ENCODE measurements at places on chromosomes 3 and 15. TPM values are rescaled to one million over a fixed set of nuclear protein-coding genes. Genes with fewer than 3 reads are reported as not detected.

GRCh38 chr15:74040109-74040850 lies 42.1 kb downstream of the GOLGA6A start:
- no peak for DNase-seq

DNA sequence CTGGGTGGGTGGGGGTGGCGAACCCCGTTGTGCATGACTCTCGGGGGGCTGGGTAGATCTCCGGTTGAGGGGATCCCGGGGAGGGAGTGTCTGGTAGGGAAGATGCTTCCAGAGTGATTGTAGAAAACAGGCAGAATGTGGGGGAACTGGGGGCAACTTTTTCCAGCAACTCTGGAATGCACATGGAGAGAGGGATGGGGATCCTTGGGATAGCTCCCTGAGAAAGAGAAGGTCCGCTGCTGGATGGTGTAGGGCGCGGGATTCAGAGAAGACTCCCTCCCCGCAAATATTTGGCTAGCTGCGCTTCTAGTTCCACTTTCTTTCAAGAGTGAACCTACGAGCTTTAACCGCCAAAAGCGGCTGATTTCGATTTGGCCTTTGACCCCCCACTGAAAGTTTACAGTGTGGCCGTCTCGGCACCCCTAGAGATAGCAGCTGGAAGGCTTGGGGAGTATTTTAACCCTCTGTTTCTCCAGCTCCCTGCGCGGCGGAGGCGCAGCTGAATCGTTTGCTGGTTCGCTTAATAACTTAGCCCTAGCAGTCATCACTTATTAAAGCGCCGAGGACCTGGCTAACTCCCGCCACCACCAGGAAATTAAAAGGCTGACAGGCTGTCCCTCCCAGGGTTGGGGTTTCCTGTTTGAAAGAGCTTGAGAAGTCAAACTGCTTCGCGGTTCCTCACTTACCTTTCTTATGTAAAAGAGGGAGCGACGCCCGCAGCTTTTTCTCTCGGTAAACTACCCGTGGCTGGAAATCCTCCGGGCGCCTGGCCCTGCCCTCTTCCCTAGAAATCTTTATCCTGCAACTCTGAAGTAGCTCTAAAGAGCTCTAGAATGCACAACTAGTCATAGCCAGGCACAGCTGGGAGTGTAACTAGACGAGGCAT lies 1.2 kb downstream of the PHLDB2 start:
- DNase-seq: peak; percentile 31

- no peak for DNase-seq
Measured at GRCh38 chr15:52350423-52350822, 54.8 kb upstream of the MYO5C start.

GRCh38 chr3:25365636-25366035 lies 62.4 kb upstream of the RARB start:
- no peak for DNase-seq

DNA sequence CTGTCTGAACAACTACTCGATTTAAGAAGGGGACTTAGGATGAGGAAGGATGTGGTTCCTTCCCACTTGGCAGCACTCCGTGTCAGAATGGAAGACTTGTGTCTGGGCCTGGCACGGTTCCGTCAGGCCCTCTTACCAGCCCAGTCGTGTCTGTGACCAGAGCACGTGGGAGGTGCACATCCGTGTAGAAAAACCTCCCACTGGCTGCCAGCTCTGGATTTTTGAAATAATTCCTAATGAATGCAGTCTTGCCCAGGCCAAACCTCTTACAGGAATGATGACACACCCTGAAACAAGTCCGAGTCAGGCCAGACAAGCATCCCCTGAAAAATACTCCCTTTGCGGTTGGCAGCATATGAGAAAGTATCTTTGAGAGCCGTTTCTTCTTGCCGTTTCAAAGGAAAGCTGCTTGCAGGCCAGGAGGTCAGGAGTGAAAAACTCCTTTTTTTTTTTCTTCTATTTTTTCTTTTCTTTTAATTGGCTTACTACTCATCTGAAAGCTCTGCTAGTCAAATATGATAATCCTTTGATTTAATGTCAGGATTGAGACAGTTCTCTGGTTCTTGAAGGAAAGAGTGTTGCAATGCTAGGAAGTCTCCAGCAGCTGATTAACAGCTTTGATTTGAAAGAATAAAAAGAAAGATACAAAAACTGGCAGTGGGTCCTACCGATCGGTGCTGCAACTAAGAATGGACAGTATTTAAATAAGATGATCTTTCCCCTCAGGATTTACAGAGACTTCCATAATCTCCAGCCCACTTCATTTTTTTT lies 19.8 kb downstream of the IL1RAP start:
- peak; percentile 44 for DNase-seq

- DNase-seq: no peak
Measured at GRCh38 chr3:190870127-190870526, 7.6 kb upstream of the GMNC start.

DNA sequence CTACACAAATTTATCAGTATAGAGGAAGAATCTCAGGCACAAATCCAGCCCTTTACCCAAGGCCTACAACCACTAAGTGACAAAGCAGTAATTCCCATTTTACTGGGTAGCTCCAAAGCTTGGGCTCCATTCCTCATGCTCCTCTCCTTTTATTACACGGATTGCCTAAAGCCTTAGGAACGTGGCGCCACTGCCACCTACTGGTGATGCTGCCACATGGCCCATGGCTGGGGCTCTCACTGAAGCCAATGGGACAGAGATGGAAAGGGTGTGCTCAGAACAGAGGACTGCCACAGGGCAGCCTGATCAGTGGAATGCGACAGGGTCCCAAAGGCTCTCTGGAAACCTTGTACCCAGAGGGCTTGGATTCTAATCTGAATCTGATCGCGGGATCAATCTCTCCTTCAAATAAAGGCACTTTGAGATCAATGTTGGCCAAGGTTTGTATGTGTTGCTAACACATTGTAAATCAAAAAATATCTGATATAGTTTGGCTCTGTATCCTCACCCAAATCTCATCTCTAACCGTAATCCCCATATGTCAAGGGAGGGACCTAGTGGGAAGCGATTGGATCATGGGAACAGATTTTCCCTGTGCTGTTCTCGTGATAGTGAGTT lies 33.5 kb upstream of the LYZL4 start:
- DNase-seq: peak; percentile 6

- no peak for DNase-seq
Measured at GRCh38 chr15:62491642-62492041, 326.6 kb upstream of the C2CD4B start.

- no peak for DNase-seq
Measured at GRCh38 chr3:150365132-150365604, 42.9 kb upstream of the TSC22D2 start.

DNA sequence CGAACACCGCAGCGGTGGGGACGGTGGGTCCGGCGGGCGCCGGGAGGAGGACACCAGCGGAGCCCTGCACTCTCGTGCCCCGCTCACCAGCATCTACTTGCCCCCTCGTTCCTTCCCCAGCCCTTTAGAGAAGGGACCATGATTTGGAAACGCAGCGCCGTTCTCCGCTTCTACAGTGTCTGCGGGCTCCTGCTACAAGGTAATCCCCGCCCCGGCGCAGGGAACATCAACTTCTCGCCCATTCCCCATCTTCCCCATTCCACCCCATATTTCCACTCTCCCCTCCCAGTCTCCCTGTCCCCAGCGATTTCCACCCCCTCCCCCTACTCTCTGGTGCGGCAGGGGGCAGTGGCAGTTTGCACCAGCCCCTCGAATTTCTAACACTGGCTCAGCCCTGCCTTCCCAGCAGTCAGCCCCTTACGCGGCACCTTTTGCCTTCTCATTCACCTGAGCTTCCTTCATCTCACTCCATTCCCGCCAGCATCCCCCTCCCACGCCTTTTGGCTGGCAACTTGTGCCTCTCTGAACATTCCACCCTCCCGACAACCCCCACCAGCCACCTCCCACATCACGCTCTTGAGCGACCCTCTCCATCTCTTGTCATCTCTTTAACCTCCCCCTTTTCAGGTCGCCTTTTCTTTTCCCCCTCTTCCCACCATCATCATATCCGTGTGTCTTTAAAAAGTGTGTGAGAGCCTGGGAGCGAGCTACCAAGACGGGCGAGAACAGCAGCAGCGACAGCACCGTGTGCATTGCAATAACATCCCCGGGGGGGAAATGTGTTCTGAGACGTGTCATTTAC lies 882 bp downstream of the CADM2 start:
- no peak for DNase-seq

DNA sequence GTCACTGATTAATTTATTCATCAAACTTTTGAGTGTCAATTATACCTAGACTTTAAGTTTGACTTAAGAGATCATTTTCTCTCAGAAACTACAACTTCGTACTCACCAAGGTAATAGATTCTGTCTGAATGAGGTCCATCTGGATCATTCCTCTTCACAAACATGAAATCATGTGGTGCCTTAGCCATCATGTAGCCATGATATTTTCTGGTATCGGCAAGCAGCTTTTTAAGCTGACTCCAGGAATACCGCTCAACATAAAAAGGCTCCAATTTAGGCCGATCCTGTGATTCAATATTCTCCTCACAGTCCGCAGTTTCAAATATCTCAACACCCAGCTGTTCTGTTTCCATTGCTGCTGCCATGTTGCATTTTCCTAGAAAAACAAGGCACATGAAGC lies 5.3 kb downstream of the DPP8 start:
- DNase-seq: no peak

DNA sequence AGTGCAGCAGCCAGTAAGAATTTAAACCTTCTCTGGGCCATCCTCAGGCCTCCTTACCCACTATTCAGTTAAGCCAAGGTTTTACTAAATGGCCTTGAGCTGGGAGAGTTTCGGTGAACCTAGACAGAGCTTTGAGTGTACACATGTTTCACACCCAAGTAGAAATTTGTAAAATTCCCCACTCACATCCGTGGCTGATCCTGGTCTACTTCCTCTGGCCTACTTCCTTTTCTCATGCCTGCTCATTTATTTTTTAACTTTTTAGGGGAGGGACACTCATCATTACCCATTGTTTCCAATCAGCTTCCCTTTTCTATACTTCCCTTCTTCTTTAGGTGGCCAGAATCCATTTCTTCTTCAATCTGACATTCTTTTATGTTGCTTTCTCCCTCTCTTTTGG lies 7.6 kb downstream of the CX3CR1 start:
- DNase-seq: no peak

DNA sequence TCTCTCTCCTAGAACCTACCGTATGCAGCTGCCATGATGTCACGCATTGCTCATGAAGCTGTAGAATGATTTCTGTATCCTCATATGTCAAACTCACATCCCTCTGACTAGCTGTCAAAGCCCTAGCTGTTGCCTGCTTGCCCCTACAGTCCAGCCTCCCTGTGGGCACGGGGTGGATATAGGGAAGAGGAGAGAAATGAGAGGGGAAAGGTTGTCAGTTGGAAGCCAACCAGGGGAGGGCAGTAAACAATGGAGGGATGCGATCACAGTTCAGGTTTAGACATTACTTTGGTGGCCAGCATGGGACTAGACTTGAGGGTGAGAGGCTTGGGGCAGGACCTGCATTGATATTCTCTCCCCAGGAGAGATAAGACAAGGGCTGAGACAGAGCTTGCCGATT lies 1.7 kb upstream of the HDGFL3 start:
- DNase-seq: no peak

DNA sequence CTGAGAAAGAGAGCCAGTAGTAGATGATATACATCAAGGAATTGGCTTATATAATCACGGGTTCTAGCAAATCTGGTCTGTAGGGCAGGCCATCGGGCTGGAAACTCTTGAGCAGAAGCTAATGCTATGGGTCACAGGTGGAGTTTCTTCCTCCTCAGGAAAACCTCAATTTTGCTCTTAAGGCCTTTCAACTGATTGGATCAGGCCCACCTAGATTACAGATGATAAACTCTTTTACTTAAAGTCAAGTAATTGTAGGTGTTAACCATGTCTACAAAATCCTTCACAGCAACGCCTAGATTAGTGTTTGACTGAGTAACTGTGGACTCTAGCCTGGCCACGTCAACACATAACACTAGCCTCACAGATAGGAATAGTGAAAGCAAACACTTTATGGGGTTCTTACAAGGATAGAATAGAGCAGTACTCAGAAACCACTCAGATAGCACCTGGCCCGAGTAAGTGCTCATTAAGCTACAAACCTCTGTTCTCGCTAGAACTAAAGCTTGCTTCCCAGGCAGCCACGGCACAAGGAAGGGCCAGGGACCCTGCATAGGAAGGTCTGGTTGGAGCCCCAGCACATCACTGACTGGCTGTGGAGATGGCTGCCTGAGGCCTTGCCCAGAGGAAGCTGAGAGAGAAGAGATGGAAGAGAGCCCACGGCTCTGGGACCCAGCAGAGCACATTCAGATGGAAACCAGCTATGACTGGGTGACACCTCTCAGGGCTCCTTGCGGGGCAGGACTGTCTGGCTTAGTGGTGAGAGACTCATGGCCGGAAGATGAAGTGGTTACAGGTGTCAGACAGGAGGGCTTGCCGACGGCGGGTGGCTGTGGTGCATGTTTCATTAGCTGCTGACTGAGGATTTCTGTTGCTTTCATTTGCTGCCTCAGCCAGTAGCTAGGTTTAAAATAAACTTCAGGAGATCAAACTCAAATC lies 202.5 kb upstream of the TLE3 start:
- DNase-seq: no peak

DNA sequence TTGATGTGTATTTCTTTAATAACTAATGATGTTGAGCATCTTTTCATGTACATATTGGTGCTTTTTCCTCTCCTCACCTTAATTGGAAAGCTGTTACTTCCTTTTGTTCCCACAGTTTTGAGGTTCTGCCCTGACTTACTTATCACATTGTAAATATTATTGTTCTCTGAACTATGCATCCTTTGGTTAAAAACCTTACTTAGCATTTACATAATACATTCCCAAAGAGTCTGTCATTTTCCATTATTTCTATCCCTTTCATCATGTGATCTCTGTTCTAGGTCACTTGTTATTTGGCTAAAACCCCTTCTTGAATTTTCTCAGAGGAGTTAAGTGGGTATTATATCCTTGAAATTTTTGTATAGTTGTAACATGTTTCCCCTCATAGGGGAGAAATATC lies 33.0 kb downstream of the SLC12A6 start:
- DNase-seq: no peak

GRCh38 chr3:45034612-45035252 lies 8.6 kb downstream of the CLEC3B start:
- no peak for DNase-seq

DNA sequence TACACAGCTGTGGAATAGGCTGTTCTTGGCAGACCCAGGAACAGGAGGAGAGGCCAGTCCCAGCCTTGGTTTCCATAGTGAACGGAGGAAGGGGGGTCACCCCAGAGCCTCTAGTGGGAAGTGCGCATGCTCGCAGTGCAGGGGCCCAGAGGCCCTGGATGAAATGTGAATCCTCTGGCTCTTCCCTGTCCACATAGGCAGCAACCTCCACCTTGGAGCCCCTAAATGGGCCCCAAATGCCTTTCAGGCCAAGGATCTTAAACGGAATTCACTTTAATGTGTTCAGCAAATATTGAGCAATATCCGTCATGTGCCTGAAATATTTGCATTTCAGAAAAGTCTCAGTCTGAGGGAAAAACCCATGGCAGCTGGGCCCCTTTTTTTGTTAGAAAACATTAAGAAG lies 3.3 kb upstream of the NDN start:
- no peak for DNase-seq

Gene NECTIN3
- 37.1 TPM for total RNA-seq

Gene ENTPD3
- total RNA-seq: not detected

Gene CPLX3
- total RNA-seq: not detected

Data from thoracic aorta (tissue), 2 donors.